ENCODE measurements at places on chromosomes 16 and 17.

DNA sequence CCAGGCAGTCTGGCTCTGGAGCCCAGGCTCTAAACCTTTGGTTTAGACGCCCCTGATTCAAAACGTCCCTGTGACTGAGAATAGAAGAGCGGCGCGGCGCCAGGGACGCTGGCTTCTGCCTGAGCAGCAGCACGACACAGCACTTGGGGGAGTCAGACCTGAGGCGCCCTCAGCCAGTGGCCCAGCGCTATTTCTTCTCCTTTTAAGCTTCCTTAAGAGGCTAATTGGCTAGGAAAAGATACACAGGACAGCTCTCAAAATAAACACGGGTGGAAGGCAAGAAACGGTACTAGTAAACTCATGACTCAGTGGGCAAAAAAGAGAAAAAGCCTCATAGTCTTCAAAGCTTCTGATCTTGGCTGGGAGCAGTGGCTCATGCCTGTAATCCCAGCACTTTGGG lies 34.9 kb downstream of the GTF3C1 start:
- DNase-seq: no peak

DNA sequence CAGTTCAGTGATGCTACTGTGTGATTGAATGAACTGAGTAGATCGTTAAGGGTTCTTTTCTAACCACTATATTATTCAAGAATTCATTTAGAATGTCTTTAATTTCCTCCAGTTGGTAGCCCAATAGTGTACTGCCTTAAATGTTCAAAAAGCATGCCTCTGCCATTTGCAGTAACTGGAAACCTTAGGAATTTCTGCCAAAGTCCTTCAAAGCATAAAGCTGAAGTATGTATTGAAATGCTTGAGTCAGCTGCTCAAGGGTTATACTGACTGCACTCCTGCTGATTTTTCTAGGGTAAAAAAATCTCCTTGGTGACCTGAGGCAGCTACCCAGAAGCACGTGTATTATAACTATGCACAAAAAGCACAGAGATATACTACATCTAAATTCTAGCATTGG lies 56.5 kb downstream of the SNTB2 start:
- no peak for DNase-seq

DNA sequence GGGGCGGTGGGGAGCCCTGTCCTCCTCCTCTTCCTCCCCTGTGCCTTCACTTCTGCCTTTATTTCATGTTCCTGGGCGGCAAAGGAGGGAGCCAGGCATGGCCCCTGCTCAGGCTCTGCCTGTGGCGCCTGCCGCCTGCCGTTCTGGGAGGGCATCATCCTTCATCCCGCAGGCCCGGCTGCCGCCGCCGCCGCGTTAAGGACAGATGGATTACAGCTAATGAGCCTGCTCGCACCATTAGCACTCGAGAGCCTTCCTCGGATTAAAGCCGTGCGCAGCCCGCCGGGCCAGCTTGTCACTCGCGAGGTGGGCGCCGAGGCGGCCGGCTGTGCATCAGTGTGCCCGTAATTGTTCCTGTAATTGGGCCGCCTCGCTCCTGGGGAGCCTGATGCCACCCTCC lies 127.7 kb upstream of the GSE1 start:
- DNase-seq: no peak

GRCh38 chr16:58459344-58460218 lies 40.4 kb upstream of the NDRG4 start:
- peak; percentile 87 for DNase-seq

DNA sequence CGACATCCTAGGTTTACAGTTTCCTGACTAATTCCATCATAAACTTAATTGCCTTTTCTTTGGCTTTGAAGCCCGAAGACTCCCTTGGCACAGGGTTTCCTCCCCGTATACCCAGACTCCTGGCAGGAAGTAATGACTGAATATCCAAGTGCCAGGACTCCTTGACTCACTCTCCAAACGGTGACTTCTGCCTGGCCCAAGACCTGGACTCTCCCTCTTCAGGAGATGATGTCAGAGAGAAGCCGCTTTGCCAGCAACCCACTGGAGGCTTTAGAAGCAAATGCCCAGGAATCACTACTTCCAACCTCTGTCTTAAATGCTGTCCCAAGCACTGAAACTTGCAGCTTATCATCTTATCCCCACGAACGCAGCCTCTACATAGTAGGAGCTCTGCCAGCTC lies 146.5 kb downstream of the RGS9 start:
- no peak for DNase-seq

DNA sequence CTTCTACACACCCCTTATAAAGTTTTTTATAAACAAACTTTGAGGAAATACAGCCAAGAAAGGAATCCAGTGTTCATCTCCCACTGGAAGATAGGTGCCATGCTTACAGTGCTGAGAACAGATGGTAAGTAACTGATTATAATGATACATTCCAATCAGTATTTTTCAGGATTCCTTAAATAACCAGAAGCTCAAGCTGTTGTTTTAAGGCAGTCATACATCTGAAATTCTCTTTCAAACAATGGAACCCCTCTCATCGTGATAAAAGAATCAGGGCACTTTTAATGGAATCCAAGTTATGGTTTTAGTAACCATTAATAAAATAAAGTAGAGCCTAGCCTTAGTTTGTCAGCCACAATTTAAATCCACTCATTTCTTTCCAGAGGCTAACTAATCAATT lies 56.1 kb upstream of the STAC2 start:
- no peak for DNase-seq

DNA sequence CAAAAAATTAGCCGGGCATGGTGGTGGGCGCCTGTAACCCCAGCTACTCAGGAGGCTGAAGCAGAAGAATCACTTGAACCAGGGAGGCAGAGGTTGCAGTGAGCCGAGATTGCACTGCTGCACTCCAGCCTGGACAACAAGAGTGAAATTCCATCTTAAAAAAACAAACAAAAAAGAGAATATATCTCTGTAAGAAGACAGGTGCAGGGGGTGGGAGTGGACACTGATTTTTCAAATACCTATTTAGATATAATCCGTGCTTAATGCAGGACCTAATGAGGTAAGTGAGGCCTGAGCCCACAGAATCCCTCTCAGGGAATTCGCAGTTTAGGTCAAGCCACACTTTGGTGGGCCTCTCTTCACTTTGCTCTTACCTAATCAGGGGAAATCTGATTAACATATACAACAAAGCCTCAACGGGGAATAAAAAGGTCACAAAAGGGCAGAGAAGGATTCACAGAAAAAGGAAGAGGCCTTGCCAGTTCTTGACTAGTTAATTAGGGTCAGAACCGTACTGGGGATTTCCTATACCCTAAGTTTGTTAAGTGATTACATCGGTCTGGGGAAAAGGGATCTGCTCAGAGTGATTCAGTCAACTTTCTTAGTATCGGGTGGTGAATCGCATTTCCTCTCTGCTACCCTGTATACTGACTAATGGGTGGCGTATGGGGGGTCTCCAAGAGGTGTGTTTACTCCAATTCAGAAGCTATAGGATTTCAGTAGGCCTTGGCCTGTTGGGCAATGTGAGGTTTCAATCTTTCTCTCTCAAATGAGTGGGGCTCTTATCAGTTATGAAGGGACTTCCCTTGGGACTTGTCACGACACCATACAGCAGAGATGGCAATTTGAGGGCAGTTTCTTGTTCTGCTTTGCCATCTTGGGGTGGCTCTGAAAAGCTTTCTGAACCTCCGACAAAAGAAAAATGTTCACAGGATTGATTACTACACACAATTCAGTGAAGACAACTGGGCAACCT lies 1.9 kb upstream of the NFAT5 start:
- peak; percentile 90 for DNase-seq

DNA sequence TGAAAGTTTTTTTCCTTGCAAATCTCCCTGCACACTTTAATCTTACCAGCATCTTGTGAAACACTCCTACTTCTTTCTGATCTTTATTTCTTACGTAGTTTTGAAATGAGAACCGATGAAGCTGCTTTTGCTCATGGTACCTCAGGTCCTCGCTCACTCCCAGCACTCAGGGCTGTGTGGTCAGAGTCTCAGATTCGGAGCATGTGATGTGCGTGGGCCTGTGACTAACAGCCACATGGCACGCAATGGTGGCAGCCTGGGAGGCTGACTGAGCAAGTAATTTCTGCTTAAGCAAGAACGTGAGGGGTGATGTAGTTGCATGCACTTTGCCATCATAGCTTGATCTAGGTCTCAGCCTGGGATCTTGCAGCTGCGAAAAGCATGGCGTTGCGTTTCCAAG lies 624.3 kb downstream of the MAF start:
- no peak for DNase-seq

DNA sequence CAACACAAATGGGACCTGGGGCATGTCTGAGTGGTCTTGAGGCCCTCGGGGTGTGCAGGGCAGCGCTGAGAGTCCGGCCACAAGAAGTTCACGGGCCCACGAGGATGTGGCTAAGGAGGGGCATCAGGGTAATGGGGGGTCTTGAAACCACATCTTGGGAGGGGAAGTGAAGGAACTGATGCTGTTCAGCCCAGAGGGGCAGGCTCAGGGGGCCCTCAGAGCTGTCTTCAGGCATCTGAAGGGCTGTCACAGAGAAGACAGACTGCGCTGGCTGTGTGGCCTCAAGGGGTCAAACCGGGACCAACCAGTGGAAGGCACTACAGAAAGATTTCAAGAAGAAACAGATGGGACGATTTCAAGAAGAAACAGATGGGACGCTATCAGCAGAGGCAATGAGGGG lies 45.1 kb downstream of the ZNF423 start:
- no peak for DNase-seq

- DNase-seq: no peak
Observed at GRCh38 chr17:12386225-12386624, 279.5 kb upstream of the MYOCD start.

GRCh38 chr16:66359012-66359411 lies 7.5 kb upstream of the CDH5 start:
- no peak for DNase-seq

DNA sequence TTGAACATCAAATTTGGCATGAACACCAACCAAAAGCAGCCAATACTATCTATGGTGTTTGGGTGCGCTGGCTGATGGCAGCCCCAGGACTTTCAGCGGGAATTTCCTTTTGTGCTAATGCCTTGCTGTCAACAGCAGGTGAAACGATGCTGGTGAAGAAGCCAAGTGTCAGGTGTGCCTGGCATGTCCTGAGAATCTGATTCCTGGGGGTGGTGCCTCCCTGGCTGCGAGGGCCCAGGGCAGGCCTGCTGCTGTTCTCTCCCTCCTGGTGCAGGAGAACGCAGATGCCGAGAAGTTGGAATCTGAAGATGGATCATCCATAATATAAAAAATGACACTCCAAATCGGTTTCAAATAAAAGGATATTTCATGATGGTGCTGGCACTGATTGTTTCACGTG lies 62.0 kb upstream of the DNAJA2 start:
- DNase-seq: no peak

- DNase-seq: no peak
Observed at GRCh38 chr17:5892921-5893675, 177.1 kb upstream of the WSCD1 start.

- DNase-seq: peak; percentile 58
Observed at GRCh38 chr17:7838090-7839075, 4.4 kb downstream of the KDM6B start.

DNA sequence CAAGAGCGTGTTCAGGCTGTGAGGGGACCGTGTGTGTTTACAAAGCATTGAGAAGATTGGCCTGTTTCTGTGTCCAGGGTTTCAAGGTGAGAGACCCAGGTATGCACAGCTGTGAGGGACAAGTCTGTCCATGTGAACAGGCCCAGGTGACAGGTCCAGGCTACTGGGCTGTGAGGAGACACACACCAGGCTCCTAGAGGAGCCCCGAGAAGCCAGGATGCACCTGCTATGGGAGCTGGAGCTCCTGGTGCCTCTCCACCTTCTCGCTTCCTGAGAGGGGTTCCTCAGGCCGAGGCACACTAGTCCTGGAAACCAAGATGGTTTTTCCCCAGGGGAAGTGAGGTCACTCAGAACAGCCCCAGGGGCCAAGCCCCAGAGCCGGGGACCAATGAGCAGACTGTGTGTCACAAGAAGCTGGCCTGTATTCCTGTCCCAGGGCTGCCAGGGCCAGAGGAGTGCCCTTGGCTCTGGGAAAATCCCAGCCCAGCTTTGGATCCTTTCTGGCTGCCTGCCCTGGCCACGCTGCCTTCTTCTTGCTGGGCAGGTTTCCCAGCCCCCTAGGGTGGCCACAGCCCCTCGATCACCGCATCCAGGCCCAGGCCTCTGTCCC lies 153.4 kb upstream of the PLCG2 start:
- peak; percentile 80 for DNase-seq

GRCh38 chr16:57141822-57142631 lies 43.8 kb downstream of the PSME3IP1 start:
- peak; percentile 42 for DNase-seq

GRCh38 chr16:53612003-53612402 lies 91.7 kb downstream of the RPGRIP1L start:
- DNase-seq: no peak

GRCh38 chr16:64541621-64542020 lies 580.2 kb downstream of the CDH11 start:
- no peak for DNase-seq

DNA sequence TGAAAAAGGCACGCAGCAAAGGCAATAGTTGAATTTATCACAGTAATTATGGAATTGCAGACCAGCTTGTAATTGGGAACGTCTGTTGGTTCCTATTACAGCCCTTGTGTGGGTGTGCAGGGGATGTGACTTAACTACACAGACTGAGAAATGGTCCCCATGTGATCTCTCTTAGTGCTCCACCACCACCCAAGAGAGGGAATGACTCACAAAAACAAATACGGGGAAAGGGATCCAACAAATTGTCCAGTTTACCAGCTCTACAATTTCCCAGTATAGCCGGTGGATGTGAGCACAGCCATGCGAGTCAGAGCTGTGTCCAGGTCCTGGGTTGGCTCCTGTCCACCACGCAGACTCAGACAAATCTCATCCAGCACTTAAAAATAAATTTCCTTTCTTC lies 337.9 kb downstream of the GRIN2A start:
- DNase-seq: no peak

GRCh38 chr16:72983728-72984350 lies 64.1 kb downstream of the ZFHX3 start:
- no peak for DNase-seq

DNA sequence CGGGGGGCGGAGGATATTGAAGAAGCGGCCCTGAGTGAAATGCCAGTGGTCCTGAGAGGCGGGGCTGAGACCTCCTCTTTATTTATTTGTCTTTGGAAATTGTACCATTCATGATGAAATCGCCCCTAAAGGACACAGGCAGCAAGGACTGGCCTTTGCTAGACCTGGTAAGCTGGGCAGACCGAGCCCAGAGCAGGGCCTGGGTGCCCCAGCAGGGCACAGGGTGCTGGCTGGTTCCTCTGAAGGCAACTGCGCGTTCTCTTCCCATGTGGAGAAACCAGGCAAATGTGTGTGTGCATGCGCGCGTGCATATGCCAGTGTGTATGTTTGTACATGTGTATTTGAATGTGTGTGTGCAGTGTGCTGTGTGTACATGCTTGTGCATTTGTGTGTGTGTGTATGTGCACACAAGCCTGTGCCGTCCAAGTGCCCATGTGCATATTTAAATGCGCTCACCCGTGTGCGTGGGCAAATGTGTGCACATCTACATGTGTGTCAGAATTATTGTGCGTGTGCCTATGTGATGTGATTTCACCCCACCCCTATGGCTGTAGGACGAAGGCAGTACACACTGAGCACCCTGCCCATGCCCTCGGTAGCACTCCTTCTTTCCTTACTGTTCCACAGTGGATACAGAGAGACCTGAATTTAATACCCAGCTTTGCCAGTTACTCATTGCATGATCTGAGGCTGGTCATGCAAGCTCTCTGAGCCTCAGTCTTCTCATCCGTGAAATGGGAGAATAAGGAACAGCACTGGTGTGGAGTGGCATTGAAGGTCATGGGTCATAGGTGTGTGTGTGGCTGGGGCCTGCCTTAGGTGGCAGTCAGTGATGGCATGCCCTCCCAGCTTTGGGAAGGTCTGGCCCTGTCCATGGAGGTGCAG lies 105.2 kb downstream of the CMIP start:
- no peak for DNase-seq

- no peak for DNase-seq
Observed at GRCh38 chr17:73521376-73521775, 122.9 kb downstream of the SDK2 start.

Data from activated naive CD4-positive, alpha-beta T cell treated with anti-CD3 and anti-CD28 coated beads for 36 hours (primary cell).